Iris pigment epithelial cell (primary cell): ENCODE measurements at places on chromosomes 2 and 18.
A peak's percentile ranks its signal among the peaks of the same experiment; 100 is the strongest.

DNA sequence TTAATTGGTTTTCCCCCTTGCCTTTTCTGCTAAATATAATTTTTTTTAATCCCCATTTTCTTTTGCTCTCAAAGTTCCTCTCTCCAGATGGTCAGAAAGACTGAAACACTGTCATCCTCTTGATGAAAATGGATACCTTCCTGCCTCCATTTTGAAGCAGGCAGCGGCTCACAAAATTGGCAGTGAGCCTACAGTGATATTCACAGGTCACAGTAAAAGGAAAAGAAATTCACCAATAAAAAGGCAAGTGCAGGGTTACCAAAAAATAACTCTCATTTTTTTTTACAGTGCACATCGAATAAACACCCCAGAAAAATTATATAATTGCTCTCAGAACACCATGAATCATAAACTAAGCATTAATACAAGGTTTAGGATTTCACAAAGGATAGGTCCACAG is 307.5 kb downstream of the TCF4 start:
- peak; percentile 45 for DNase-seq

DNA sequence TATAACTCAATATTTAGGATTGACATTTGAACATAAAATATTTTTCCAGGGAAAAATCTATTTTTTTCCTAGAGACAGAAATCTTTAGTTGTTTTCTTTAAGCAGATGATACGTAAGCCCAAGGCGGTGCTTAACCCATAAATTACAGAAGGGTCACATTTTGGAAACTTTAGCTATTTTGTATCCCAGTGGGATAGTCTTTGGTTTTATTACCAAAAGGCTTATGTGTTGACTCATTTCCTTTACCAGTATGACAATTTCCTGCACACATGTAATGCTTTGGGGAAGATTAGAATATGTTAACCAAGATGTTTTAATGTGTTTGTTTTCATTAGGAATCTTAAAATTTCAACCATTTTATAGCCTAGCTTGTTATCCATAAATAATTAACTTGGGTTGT is 24.8 kb downstream of the DYNC1I2 start:
- peak; percentile 83 for DNase-seq

- DNase-seq, result peak; percentile 21
Measured at GRCh38 chr2:223969856-223970255, 12.6 kb downstream of the MRPL44 start.

GRCh38 chr2:51920509-51920908 is 888.6 kb upstream of the NRXN1 start:
- peak; percentile 43 for DNase-seq

DNA sequence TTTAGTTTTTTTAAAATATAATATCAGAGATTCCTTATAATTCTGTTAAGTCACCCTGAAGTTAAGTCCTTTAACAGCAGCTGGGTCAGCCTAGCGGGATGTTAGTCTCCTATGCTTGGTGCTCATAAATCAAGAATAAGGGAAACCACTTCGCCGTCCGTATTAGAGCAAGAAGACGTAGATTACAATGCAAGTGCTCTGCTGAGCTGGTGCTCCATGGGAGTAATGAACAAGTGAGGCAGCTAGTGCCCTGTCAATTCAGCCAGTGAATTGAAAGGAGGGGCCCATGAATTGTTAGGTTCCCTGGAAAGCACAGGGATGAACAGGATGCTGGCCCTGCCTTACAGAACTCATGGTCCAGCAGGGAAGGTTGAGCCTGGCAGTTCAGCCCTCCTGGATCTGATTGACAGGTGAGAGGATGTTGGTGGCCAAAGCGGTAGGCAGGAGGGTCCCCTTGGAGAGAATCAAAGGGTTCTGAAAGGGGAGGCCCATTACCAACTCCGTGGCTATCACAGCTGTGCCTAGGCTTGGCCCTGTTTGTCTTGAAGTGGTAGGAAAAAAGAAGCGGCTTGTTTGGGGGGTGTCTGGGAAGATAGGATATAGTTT is 30.8 kb downstream of the PLB1 start:
- DNase-seq, result no peak

DNA sequence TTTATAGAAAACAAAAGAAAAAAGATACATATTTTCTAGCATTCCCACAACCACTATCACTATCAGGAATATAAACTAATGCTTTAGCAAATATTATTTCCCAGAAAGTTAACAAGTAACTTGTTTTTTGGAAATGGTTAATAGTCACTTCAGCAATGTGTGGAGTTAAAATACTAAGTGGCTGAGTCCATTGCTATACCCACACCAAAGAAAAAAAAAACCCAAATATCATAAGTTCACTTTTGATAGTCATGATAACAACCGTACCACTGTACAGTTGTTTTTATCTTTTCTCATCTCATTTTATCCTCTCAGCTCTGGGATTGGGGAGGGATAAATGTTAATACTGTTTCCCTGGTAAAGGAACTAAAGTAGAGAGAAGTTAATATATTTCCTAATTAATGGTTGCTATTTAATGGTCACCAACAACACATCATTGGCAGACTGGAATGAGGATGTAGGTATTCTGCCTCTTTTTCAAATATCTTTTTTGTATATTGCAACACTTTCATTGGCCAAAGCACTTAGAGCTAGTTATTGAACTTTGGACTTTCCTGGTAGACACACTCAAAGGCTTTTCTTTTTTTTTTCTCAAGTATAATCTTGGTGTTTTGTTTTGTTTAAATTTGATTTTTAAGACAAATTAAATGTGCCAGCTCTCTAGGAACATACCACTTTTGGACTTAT is 18.4 kb upstream of the KANSL1L start:
- no peak for DNase-seq

DNA sequence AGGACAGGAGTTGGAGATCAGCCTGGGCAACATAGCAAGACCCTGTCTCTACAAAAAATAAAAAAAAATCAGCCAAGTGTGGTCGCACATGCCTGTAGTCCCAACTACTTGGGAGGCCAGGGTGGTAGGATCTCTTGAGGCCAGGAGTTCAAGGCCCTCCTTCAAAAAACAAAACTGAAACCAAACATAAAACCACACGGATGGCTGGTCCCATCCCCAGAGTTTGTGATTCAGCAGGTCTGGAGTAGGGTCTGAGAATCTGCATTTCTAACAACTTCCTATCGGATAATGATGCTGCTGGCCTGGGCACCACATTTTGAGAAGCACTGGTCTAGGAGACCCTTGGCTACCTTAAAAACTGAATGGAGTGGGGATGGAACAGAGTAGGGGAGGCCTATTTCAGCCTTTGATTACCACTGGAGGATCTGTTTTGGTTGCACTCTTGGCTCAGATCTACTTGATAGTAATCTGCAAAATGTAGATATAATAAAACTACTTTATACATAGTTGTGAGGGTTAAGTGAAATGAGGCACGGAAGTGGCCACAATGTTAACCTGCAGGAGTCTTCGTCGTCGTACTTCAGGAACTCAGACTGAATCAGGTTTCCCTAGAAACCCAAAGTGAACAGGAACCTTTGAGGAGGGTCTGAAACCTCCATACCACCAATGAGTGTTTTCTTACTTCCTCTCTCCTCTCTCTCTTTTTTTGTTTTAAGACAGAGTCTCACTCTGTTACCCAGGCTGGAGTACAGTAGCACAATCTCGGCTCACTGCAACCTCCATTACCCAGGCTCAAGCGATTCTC is 25.5 kb upstream of the NFE2L2 start:
- no peak for DNase-seq

GRCh38 chr2:42777883-42778805 is 14.2 kb upstream of the OXER1 start:
- DNase-seq, result peak; percentile 43

GRCh38 chr2:63301481-63301880 is 250.9 kb downstream of the OTX1 start:
- DNase-seq, result peak; percentile 5

DNA sequence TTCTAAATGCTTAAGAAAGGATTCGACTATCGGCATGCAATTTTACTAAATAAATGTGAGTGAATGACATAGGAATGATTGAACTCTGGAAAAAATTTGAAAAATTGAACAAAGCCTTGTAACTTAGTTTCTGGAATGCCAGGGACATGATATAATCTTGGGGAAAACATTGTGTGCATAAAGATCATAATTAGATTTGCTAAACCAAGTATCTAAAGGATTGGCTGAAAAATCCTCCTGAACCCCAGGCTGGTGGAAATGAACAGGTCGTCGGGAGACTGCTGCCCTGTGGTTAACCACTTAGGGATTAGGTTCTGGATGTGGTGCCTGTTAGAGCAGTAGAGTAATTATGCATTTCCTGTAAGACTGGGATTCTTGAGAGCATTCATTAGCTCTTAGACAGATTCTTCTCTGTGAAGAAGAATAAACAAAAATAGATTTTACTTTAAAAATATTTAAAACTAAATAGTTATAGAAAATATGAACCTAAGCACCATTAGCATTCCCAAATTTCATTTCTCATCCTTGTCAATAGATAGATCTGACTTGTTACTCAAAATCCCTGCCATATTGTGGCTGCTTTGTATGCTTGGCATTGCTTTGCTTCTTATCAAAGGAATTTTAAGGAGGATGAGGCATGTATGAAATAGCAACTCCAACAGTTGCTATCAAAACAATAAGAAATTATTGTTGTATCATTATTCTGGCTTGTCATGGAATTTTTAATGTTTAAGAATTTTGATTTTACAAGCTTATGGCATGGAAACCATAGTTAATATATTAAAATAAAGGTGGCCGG is 55.9 kb downstream of the LYPD6B start:
- peak; percentile 76 for DNase-seq

GRCh38 chr2:6664332-6665061 is 201.2 kb downstream of the CMPK2 start:
- no peak for DNase-seq
